Calu3 (cell line): ENCODE measurements at places on chromosomes 5 and 9. TPM values are rescaled to one million over a fixed set of nuclear protein-coding genes. Genes with fewer than 3 reads are reported as not detected.

DNA sequence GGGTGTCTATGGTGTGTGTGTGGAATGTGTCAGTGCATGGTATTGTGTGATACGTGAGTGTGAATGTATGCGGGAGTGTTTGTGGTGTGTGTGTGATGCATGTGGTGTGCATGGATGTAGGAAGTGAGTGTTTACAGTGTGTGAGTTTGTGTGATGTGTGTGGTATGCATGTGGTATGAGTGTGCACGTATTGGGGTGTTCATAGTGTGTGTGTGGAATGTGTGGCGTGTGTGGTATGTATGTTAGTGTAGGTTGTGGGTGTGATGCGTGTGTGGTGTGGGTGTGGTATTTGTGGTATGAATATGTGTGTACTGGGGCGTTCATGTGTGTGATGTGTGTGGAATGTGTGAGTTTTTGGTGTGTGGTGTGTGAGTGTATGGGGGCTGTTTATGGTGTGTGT, 40.1 kb upstream of the BICD2 start:
- DNase-seq, result no peak

DNA sequence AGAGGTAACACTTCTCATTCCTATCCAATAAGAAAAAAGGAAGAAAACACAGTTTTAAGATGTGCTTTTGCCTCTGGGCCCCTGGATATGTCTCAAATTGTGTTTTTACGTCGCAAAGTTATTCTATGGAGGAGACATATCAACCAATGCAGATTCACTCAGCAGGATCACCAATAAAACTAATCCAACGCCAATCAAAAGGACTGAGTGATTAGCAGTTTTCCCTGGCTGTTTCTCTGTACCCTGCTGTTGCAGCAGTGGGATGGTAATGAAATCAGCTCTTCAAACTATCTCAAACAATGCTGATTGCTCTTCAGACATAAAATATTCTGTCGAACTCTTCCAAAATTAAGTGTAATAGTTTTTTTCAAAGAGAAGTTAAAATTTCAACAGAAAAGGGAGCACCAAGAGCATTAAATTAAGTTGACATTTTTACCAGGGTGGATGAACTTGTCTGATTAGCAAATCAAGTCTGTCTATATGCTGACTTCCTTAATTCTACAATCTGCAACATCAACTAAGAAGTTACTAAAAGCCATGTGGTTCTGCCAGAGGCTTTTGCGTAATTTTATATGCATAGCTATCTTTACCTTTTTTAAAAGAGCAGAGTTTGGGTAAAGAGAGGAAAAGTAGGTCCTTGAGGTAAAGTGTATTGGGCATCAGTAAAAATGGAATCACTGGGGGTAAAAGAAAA, 9.7 kb upstream of the HK3 start:
- no peak for DNase-seq

DNA sequence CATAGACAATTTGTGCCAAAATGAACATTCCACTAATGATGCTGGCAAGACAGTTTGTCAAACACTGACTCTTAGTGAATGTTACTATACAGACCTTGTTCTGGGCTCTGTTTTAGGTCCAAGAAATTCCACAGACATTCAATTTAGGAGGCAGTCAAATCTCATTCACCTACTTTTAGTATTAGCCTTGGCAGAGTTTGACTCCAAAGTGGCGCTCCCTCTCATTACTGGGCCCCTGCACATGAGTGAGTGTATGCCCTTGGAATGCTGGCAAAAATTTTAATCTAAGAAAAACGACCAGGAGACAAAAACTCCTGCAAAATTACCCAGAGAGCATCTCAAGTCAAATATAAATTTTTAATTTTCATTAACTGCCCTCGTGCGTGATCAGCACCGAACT, 94.9 kb upstream of the SLC27A6 start:
- DNase-seq, result no peak

- DNase-seq, result no peak
These were observed 46.8 kb upstream of the DHFR start for GRCh38 chr5:80701597-80701996.

- peak; percentile 88 for DNase-seq
These were observed 12.8 kb upstream of the NIPAL4 start for GRCh38 chr5:157447201-157447637.

DNA sequence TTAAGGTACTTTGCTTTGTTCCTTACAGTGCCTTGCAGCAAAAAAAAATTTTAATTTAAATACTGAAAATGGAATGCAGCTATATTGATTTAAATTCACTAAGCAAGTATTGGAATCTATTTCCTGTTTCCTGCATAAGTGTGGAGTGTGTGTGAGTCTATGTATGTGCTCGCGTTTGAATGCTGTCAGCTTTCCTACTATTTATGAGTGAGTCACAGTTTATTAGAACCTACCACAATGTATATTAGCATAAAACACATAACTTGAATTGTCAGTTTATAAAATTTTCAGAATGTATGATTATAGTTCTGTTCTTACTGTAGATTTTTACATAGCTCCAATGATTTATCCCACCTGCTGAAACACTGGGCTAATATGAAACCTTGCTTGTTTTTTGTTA, 302.1 kb downstream of the NR2F1-AS1 start:
- DNase-seq, result no peak

GRCh38 chr5:14153932-14154731, 11.0 kb downstream of the TRIO start:
- peak; percentile 45 for DNase-seq

- DNase-seq, result peak; percentile 76
These were observed 6.1 kb upstream of the TNIP1 start for GRCh38 chr5:151086905-151087360.

DNA sequence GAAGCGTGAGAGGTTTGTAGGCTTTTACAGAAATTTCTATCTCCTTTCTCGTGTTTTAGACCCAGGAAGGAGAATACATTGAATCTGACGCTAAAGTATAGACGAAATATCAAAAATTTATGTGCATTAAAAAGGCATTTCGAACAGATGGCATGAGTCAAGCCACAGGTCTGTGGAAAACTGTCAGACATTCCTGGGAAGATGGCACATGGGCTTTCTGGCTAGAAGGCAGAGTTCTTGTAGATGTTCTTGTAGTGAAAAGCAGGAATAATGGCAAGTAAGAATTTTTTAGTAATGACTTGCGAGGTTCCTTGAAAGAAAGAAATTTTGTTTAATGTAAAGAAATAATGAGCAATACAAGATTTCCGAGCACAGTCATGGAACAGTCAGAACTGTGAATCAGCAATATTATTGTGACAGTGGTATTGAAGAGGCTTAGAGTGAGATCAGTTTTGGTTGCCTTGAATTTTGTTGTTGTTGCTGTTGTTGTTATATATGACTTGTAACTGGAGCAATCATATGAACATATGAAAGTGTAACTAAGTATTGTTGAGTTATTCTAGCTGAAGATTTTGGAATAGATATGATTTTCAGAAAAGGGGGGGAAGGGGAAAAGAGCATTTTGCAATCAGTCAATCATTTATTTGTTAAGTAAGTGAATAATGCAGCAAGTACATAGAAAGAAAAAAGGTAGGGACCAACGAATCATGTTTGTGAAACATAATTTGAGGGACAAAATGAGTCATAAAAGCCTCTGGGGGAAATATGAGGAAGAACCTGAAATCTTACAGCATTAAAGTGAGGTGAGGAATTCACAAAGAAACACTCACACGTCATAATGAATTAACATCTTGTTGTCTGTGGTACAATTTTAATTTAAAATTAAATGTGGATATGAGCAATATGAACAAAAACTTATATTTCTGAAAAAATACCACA, 339.0 kb upstream of the CTNND2 start:
- no peak for DNase-seq

DNA sequence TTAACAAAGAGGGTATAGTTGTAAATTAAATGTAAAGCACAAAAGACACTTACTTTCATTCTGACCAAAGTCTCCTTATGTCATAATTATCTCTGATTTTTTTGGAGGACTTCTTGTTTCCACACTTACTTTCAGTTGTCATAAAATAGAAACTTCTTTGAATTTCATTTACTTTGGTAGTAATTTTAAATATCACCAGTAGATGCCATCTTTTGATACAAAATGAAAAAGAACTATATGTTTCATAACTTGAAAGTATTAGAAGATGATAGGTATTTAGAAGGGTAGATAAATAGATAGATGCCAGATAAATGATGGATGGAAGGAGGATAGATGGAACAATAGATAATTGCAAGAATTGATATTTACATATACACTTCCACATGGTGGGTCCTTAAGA, 1865.3 kb upstream of the CDH9 start:
- DNase-seq, result no peak

GRCh38 chr9:121399883-121400607, 30.0 kb upstream of the STOM start:
- peak; percentile 5 for DNase-seq

DNA sequence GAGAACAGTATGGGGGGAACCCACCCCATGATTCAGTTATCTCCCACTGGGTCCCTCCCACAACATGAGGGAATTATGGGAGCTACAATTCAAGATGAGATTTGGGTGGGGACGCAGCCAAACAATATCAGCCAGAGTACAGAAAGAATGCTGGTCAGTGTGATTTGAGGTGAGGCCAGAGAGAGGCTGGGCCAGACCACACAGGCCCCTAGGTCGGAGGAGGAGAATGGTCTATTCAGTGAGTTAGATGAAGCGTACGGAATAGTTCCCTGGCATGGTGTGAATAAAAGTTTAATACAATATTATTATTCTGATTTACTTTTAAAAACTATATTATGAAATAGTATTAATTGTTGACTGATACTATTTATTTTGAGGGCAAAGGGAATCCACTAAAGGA, 39.7 kb downstream of the PCSK5 start:
- no peak for DNase-seq

DNA sequence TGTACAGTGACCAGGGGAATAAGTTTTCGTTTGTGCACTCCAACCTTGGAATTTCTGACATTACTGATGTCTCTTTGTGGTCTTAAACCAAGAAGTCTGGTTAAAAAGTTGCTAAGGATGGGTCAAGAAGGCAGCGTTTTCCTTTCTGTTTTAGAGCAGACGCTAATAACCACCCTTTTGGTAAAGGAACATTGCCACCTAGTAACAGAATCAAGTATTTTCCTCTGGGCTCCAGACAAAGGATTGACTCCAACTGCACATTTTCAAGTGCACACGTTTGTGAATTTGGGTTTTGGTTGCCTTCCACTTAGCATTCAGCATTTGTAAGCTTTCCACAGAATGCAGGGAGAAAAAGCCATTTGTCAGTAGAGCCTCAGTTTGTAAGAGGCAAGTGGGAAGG, 22.2 kb upstream of the CEP78 start:
- DNase-seq, result no peak

DNA sequence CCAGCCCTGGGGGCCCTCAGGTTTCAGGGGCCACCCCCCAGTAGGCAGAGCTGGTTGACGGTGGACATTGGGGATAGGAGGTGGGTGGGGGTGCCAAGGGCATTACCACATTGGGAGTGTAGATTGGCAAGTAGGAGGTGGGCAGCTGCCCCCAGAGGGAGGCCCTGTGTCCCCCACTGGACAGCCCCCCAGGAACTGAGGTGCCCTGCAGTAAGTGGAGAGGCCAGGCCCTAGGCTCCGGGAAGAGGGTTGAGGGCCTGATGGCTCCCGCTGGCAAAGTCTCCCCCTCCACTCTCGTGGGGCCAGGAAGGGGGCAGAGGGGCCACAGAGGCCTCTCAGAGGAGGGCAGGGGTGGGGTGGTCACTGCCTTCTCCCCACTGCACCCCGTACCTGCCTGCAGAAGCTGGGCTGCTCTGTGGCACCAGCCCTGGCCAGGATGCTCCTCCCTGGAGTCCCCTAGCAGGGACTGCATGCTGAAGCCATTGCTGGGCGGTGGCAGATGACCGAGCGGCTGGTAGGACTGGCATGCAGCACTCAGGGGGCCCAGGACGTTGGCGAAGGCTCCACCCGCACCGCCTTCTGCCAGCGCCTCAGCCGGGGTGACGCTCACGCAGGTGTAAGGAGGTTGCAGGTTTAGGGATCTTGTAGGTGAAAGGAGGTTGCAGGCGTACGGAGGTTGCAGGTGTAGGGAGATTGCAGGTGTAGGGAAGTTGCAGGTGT, 89.6 kb upstream of the CACNA1B start:
- DNase-seq, result no peak

GRCh38 chr5:582936-583635, 29.1 kb upstream of the CEP72 start:
- DNase-seq, result no peak

GRCh38 chr5:66608501-66608900, 12.3 kb downstream of the MAST4 start:
- no peak for DNase-seq

- no peak for DNase-seq
These were observed 13.7 kb downstream of the DIPK1B start for GRCh38 chr9:136726118-136726517.

DNA sequence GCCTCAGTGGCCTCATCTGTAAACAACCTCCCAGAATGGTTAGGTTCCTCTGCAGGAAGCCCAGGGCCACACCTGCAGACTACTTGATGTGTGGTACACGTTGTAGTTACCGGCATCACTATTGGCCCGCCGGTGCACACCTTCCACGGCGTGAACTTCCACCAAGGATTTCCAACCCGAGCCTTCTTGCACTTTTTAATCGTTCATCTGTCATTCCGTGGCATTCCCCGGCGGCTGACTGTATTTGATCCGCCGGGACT, 5.3 kb upstream of the TRIM41 start:
- DNase-seq, result peak; percentile 70

- DNase-seq, result no peak
These were observed 8.6 kb downstream of the ZFP62 start for GRCh38 chr5:180852495-180852894.

GRCh38 chr5:176577312-176578176, 28.4 kb downstream of the CDHR2 start:
- DNase-seq, result no peak

GRCh38 chr5:179254638-179255271, 90.5 kb downstream of the ADAMTS2 start:
- DNase-seq, result no peak

- DNase-seq, result no peak
These were observed 51.4 kb downstream of the TRIP13 start for GRCh38 chr5:943918-944620.

- no peak for DNase-seq
These were observed 108.7 kb upstream of the ADRA1B start for GRCh38 chr5:159807586-159807985.

GRCh38 chr5:39411061-39411460, 13.7 kb downstream of the DAB2 start:
- DNase-seq, result no peak

IL3 gene
- total RNA-seq, result not detected in 2 replicates

CARD6 gene
- 5.9 and 8.2 TPM in 2 replicates for total RNA-seq

PRDM9 gene
- not detected in 2 replicates for total RNA-seq

RAB3C gene
- not detected in 2 replicates for total RNA-seq

EPB41L4A gene
- total RNA-seq, result 27.6 and 28.6 TPM in 2 replicates

MARCHF11 gene
- not detected in 2 replicates for total RNA-seq

TAF11L2 gene
- not detected in 2 replicates for total RNA-seq

TMEM250 gene
- total RNA-seq, result 23.9 and 26.3 TPM in 2 replicates
